NCI-H2171 treated with DMSO at 0.1 percent for 48 hours (cell line): ENCODE measurements at places on chromosomes 7 and 10.

- DNase-seq: no peak
Measured at GRCh38 chr7:25951414-25952260, 200.4 kb upstream of the NFE2L3 start.

DNA sequence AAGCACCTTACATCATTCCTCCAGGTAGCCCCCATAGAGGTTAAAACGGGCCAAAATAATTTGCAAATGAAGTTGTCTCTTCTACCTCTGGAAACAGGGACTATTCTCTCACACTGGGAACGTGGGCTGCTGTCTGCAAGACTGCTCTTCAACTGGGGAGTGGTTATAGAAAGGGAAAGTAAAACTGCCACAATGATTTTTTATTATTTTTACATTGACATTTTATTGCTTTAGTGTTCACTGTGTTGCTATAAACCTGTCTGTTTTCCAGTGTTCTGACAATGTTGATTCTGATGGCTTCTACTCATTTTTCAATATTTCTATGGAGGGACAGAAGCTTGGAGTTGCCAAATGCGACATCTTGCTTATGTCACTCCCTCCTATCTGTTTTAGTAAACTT is 115.1 kb upstream of the ANTXRL start:
- no peak for DNase-seq

DNA sequence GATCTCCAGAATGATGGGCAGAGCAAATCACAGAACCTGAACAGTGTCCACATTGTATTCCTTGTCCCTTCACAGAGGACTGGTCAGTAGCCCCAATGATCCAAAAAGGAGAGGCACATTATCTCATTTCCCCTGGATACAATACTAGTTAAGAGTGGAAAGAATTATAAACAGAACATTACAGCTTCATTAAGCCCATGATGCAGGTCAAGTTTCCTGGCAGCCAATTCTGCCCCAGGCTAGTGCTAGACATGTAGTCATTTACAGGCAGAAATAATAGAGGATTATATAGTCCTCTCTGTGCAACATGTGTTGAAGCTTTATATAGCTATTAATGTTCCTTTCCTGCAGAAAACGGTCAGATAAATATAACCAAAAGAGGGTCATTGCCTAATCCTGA is 124.3 kb upstream of the WNT16 start:
- DNase-seq: no peak

- peak; percentile 60 for DNase-seq
Measured at GRCh38 chr7:143408686-143409561, at the start of gene EPHA1. Gene EPHA1 (minus strand): TSS chr7:143408856. CDS start chr7:143408805, 51 bp downstream.

DNA sequence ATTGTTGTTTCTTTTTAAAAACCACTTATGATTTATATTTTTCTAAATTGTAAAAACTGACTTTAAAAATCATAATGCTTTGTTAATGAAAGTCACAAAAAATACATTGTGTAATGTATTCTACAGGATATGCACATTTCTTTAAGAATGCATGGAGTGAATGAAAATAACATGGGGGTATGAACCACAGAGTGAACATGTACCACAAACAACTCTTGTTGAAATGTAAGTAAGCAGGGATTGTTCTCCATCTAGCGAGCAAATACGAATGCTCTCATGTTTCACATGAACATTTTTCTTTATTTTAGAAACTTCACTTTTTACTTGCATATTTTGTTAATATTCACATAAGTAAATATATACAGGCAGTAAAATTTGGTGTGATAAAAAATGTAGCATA is 35.6 kb upstream of the LAMB4 start:
- DNase-seq: no peak

DNA sequence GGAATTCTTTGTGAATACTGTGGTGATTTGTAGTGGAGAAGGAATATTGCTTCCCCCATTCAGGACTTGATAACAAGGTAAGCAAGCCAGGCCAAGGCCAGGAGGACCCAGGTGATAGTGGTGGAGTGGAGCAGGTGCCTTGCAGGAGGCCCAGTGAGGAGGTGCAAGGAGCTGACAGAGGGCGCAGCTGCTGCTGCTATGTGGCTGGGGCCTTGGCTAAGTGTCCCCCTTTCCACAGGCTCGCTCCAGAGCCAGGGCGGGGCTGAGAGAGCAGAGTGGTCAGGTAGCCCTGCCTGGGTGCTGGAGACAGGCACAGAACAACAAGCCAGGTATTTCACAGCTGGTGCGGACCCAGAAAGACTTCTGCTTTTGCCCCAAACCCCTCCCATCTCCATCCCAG is 162.9 kb downstream of the EGFR start:
- DNase-seq: no peak

- no peak for DNase-seq
Measured at GRCh38 chr7:103877565-103877964, 111.9 kb downstream of the RELN start.

DNA sequence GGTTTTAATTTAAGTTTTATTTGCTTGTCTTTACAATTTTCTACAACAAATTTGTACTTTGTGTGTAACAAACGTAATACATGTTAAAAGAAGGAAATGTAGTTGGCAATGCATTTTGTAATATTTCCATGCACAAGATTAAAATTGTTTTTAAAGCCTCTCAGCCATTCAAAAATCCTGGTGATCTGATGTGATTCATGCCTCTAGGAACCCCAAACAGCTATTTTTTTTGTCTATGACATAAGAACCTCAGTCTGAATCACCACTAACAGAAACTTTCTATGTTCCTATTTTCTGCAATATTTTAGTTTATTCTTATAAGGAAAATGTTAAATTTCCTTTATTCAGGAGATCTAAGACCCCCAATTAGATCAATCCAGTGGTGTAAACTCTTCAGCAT is 183.1 kb upstream of the YAE1 start:
- no peak for DNase-seq

- DNase-seq: no peak
Measured at GRCh38 chr7:29806995-29807841, 910 bp downstream of the WIPF3 start.

- DNase-seq: no peak
Measured at GRCh38 chr10:81095238-81095637, 557.5 kb downstream of the SH2D4B start.

GRCh38 chr7:152975076-152975475 is 215.5 kb downstream of the ACTR3B start:
- DNase-seq: peak; percentile 6

- no peak for DNase-seq
Measured at GRCh38 chr7:128084896-128085608, 53.8 kb upstream of the LRRC4 start.

- no peak for DNase-seq
Measured at GRCh38 chr10:128689667-128690066, 563.4 kb upstream of the MKI67 start.
